ENCODE measurements at places on chromosomes 11 and 22. TPM values are rescaled to one million over a fixed set of nuclear protein-coding genes. Genes with fewer than 3 reads are reported as not detected.

The EXPH5 gene
- total RNA-seq = 0.08 TPM

The KIRREL3 gene
- 1.1 TPM for total RNA-seq

The SLC5A1 gene
- not detected for total RNA-seq

The PLCB3 gene
- 43.6 TPM for total RNA-seq

The TMPRSS4 gene
- total RNA-seq = not detected

The GUCY1A2 gene
- 0.75 TPM for total RNA-seq

The LDHA gene
- 462 TPM for total RNA-seq

The LRRC56 gene
- 0.23 TPM for total RNA-seq

The GRAMD4 gene
- total RNA-seq = 28.1 TPM

The TOB2 gene
- 10.1 TPM for total RNA-seq

The ESAM gene
- 0.23 TPM for total RNA-seq

The NXPE1 gene
- not detected for total RNA-seq

The OTOG gene
- not detected for total RNA-seq

The ST14 gene
- under 0.01 TPM for total RNA-seq

The DTX4 gene
- 0.35 TPM for total RNA-seq

The KRTAP5-1 gene
- not detected for total RNA-seq

The CCDC188 gene
- not detected for total RNA-seq

The PRR33 gene
- not detected for total RNA-seq

The PNPLA5 gene
- not detected for total RNA-seq

The DDTL gene
- 11.0 TPM for total RNA-seq

The MMP8 gene
- not detected for total RNA-seq

The CDHR5 gene
- not detected for total RNA-seq

The TMEM132A gene
- 7.5 TPM for total RNA-seq

The WBP2NL gene
- 0.23 TPM for total RNA-seq

The TRIM51 gene
- total RNA-seq = not detected

The C22orf31 gene
- total RNA-seq = not detected

The GP1BB gene
- not detected for total RNA-seq

The APOA5 gene
- not detected for total RNA-seq

The LINC01488 gene
- 0.08 TPM for total RNA-seq

The OR51D1 gene
- not detected for total RNA-seq

The SHISAL1 gene
- 2.5 TPM for total RNA-seq

The SDHD gene
- 158 TPM for total RNA-seq

The CDC42EP2 gene
- 8.5 TPM for total RNA-seq

The FXYD2 gene
- total RNA-seq = not detected

The RIMBP3C gene
- 0.15 TPM for total RNA-seq

The PYGM gene
- total RNA-seq = 0.68 TPM

The TPBGL gene
- total RNA-seq = not detected

The LMO2 gene
- total RNA-seq = 2.1 TPM

The CLTCL1 gene
- total RNA-seq = 12.0 TPM

The SCO2 gene
- total RNA-seq = 1.2 TPM

The ISX gene
- not detected for total RNA-seq

The FAM168A gene
- 10.2 TPM for total RNA-seq

The BDNF gene
- total RNA-seq = 1.2 TPM

The DDI1 gene
- total RNA-seq = not detected

The ANGPTL5 gene
- total RNA-seq = not detected

The GVQW3 gene
- 1.4 TPM for total RNA-seq

The SCUBE2 gene
- total RNA-seq = 8.2 TPM

The KRTAP5-9 gene
- total RNA-seq = not detected

The LDHAL6A gene
- total RNA-seq = not detected

The MMP11 gene
- total RNA-seq = 11.0 TPM

The KCNJ5 gene
- 0.12 TPM for total RNA-seq

The PDGFD gene
- total RNA-seq = 61.0 TPM

The ANO5 gene
- total RNA-seq = under 0.01 TPM

The TEX54 gene
- not detected for total RNA-seq

The MPPED1 gene
- not detected for total RNA-seq

The RGL4 gene
- not detected for total RNA-seq

The MS4A14 gene
- not detected for total RNA-seq

Data from smooth muscle cell of the coronary artery (primary cell).